ENCODE measurements at places on chromosomes 7 and 10. TPM values are rescaled to one million over a fixed set of nuclear protein-coding genes. Genes with fewer than 3 reads are reported as not detected.

The SSBP1 gene
- 211 TPM for total RNA-seq

The CPED1 gene
- 117 TPM for total RNA-seq

The ELMO1 gene
- 0.50 TPM for total RNA-seq

The MYL10 gene
- not detected for total RNA-seq

The AOAH gene
- not detected for total RNA-seq

The EXOC6 gene
- total RNA-seq = 10.1 TPM

The ITGB8 gene
- 3.7 TPM for total RNA-seq

The PPP1R3A gene
- not detected for total RNA-seq

The CAMK1D gene
- total RNA-seq = 5.6 TPM

The PRR15 gene
- 0.22 TPM for total RNA-seq
